ENCODE measurements at places on chromosomes 1 and 21. TPM values are rescaled to one million over a fixed set of nuclear protein-coding genes. Genes with fewer than 3 reads are reported as not detected.

LIN28A gene
- total RNA-seq, result not detected

PCP4 gene
- total RNA-seq, result not detected

FMOD gene
- 31.9 TPM for total RNA-seq

TRAF3IP3 gene
- total RNA-seq, result 2.1 TPM

Measured in skin of body (tissue), 3 donors.